ENCODE measurements at places on chromosomes 12 and 14. TPM values are rescaled to one million over a fixed set of nuclear protein-coding genes. Genes with fewer than 3 reads are reported as not detected.

RNASE4 gene
- total RNA-seq, result 67.0 TPM

RTN1 gene
- total RNA-seq, result 15.4 TPM

TGFB3 gene
- total RNA-seq, result 56.8 TPM

PIGH gene
- total RNA-seq, result 16.9 TPM

KRT5 gene
- 3.0 TPM for total RNA-seq

SMAGP gene
- total RNA-seq, result 10.1 TPM

PDE3A gene
- 8.0 TPM for total RNA-seq

SYCP3 gene
- not detected for total RNA-seq

CHPT1 gene
- total RNA-seq, result 63.3 TPM

ACRBP gene
- 2.5 TPM for total RNA-seq

INHBC gene
- total RNA-seq, result not detected

WDHD1 gene
- 3.6 TPM for total RNA-seq

TBC1D30 gene
- total RNA-seq, result 5.9 TPM

CLEC4D gene
- 4.8 TPM for total RNA-seq

VPS29 gene
- total RNA-seq, result 110 TPM

LUM gene
- 170 TPM for total RNA-seq

LMNTD1 gene
- not detected for total RNA-seq

CAPZA3 gene
- not detected for total RNA-seq

TUNAR gene
- not detected for total RNA-seq

CD163 gene
- 943 TPM for total RNA-seq

TPH2 gene
- total RNA-seq, result not detected

DLK1 gene
- total RNA-seq, result not detected

SSTR1 gene
- total RNA-seq, result 0.29 TPM

ENDOU gene
- 1.4 TPM for total RNA-seq

MYO1H gene
- total RNA-seq, result 0.10 TPM

MLXIP gene
- total RNA-seq, result 68.4 TPM

ZBTB25 gene
- 11.2 TPM for total RNA-seq

KCNC2 gene
- total RNA-seq, result not detected

SERPINA4 gene
- total RNA-seq, result not detected

NDUFB1 gene
- total RNA-seq, result 119 TPM

ACSS3 gene
- total RNA-seq, result 36.2 TPM

FAM161B gene
- total RNA-seq, result 2.7 TPM

LTB4R2 gene
- total RNA-seq, result 7.2 TPM

PLEKHD1 gene
- total RNA-seq, result 0.19 TPM

HOXC4 gene
- total RNA-seq, result 2.2 TPM

DAO gene
- not detected for total RNA-seq
